Cardiac muscle cell (in vitro differentiated cells and primary cell): ENCODE measurements at places on chromosomes 4 and X. TPM values are rescaled to one million over a fixed set of nuclear protein-coding genes. Genes with fewer than 3 reads are reported as not detected.

PPP3CA gene
- total RNA-seq: 18.8 and 21.3 TPM in 2 replicates

FATE1 gene
- 0.15 and 0.18 TPM in 2 replicates for total RNA-seq

CENPVL2 gene
- total RNA-seq: 1.4 TPM in 2 replicates

JADE3 gene
- 5.1 and 8.6 TPM in 2 replicates for total RNA-seq

RIBC1 gene
- total RNA-seq: 2.7 and 3.0 TPM in 2 replicates

PPP2R2C gene
- total RNA-seq: 0.14 TPM in 1 of 2 replicates, not detected in the other

MYOZ2 gene
- total RNA-seq: 18.0 and 29.0 TPM in 2 replicates

CCNQ gene
- total RNA-seq: 28.5 and 33.8 TPM in 2 replicates

LAMP2 gene
- 31.1 and 41.7 TPM in 2 replicates for total RNA-seq

SMR3B gene
- total RNA-seq: not detected in 2 replicates

SNX12 gene
- 45.7 and 62.3 TPM in 2 replicates for total RNA-seq

HS6ST2 gene
- 20.6 and 27.1 TPM in 2 replicates for total RNA-seq

GRCh38 chr4:20840648-20841190 lies 140.5 kb downstream of the PACRGL start:
- peak; percentile 21 for DNase-seq

GRCh38 chr4:156335721-156336120 lies 382.1 kb upstream of the CTSO start:
- no peak for DNase-seq

- peak; percentile 55 for DNase-seq
Observed at GRCh38 chr4:173794662-173795061, 264.6 kb upstream of the HAND2 start.

DNA sequence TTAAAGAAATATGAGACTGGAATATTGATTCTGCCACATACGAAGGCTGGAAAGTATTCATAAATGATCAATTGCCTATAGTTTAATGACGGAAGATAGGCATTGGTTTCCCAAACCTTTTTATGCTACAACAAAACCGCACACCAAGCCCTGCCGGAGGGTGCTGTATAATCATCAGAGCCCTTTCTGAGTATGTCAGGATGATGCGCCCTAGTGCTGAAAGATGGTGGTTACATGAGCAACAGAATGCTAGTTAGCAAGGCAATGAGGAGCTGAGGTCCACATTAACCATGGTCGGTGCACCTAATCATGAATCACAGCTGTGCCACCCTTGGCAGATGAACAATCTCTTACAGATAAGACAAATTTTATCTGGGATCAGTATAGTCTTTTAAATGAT lies 491.1 kb downstream of the PACRGL start:
- no peak for DNase-seq

GRCh38 chr4:121070696-121071639 lies 1.4 kb downstream of the NDNF start:
- DNase-seq: peak; percentile 44

- no peak for DNase-seq
Observed at GRCh38 chrX:148499638-148500422, 587 bp upstream of the AFF2 start.

DNA sequence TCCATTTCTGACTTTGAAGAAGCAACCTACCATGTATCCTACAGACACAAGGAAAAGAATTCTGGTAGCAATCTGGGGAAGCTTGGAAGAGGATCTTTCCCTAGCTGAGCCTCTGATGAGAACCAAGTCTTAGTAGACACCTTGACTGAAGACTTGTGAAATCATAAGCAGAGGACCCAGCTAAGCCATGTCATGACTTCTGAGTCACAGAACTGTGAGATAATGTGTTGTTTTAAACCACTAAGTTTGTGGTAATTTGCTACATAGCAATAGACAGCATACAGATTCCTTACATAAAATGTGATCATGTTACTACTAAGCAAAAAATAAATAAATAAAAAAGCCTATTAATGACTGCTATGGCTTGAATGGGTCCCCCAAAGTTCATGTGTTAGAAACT lies 71.3 kb upstream of the ANKRD50 start:
- no peak for DNase-seq

- DNase-seq: no peak
Observed at GRCh38 chrX:12693754-12694153, 97.5 kb upstream of the PRPS2 start.

- DNase-seq: no peak
Observed at GRCh38 chrX:101452056-101452455, 33.2 kb upstream of the ARMCX4 start.

GRCh38 chr4:61397174-61397573 lies 197.0 kb downstream of the ADGRL3 start:
- peak; percentile 51 for DNase-seq

DNA sequence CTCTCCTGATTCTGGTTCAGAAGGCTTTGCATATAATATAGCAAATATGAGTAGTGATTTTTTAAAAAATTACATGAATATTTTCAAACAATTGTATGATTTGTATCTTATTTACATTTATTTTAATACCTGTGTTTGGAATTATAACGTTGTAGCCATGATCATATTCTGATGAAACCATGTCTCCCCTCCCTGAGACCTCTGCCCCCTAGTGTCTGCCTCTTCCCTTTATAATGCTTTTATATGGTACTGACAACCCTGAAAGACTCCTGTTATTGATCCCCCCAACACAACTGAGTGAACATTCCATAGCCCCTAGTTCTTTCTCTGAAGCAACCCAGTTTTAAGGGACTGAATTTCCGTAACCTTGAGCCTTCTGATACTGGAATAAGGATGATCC lies 187.4 kb downstream of the SOX3 start:
- no peak for DNase-seq

- DNase-seq: no peak
Observed at GRCh38 chr4:77805840-77806239, 13.3 kb downstream of the CNOT6L start.

GRCh38 chrX:124216396-124217115 lies 115.9 kb upstream of the TEX13D start:
- no peak for DNase-seq

DNA sequence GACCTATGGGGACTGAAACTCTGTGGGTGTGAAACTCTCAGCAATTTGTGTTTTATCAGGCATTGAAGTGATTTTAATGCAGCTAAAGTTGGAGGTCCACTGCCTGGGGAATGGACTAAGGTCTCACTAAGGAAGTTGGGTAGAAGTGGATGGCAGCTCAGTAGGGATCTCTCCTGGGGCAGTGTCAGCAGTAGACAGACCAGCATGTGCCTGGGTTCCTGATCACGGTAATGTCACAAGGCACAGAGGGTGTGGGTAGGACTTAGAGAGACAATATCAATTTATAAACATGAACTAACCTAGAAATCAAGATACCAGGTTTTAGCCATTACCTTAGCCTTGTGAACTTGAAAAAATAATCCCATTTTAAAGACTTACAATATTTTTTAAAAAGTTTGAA lies 380.3 kb upstream of the LCORL start:
- DNase-seq: no peak

DNA sequence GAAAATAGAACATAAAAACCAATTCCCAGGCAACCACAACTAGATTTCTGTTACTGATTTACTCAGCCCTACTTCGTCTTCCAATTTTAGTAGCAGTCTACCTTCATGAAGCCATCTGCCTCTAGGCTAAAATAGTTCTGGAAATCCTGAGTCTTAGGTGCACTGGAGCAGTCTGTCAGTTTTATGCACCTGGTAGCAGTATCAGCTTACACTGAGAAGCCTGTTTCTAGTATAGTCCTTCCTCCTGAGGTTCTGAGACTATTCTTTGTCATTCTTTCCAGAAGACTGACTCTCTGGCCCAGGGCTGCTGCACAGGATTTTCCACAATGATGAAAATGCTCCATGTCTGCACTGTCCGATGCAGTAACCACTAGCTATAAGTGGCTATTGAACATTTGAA lies 16.9 kb upstream of the HPRT1 start:
- DNase-seq: no peak

DNA sequence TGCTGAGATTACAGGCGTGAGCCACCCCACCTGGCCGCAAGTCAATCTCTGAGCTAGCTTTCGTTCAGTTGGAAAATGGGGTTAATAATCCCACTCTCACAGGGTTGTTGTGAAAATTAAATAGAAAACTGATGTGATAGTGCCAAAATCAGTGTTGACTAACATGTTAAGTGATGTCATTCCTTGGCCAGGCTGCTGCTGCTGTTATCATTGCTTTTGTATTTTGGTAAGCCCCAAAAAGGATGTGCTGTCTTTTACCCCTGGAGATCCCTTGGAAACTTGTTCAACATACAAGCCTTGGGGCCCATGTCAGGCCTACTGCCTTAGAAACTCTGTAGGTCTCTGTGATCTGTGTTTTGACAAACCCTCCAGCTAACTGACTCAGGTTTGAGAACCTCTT lies 106.3 kb downstream of the AFF1 start:
- no peak for DNase-seq

GRCh38 chr4:21888195-21888976 lies 60.2 kb downstream of the KCNIP4 start:
- DNase-seq: no peak

- DNase-seq: peak; percentile 75
Observed at GRCh38 chr4:17324386-17324830, 187.5 kb downstream of the QDPR start.

- DNase-seq: peak; percentile 85
Observed at GRCh38 chr4:142126890-142127497, 490.6 kb downstream of the IL15 start.

DNA sequence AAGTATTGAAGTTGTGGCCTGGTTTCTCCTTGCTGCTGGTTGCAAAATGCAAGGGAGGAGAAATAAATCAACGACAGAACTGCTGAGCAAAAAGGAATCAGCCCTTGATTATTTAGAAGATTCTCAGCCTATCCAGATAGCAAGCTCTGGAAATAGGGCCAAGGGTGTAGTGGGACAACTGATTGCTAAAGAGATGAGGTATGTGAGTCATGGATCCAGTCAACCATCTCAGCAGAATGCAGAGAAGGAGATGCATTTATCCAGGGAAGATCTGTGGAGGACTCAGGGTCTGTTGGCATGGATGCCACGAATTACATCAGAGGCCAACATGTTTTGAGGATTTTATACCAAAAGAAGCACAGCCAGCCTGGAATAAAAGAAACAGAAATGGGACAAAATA lies 36.7 kb downstream of the FOXR2 start:
- no peak for DNase-seq
